ENCODE measurements at places on chromosomes 3 and 15.

DNA sequence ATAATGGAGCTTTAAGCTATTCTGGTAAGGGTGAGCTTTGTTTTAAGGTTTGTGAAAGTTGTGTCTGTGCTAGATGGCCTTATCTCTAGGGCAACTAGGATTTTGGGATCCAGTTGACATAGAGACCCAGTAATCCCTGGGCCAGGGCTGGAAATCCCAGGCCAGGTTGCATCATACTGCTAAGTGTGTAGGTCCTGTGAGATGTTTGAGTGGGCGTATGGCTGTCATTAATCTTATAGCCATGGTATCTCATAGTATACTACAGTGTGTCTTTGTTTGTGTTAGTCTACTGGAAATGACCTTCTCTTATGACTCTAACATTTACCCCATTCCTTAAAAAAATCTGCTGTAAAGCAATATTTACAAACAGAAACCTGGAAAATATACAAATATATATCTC is 151.4 kb downstream of the CACNA2D3 start:
- no peak for DNase-seq

- DNase-seq: no peak
Measured at GRCh38 chr3:73504239-73504638, 120.5 kb downstream of the PDZRN3 start.

DNA sequence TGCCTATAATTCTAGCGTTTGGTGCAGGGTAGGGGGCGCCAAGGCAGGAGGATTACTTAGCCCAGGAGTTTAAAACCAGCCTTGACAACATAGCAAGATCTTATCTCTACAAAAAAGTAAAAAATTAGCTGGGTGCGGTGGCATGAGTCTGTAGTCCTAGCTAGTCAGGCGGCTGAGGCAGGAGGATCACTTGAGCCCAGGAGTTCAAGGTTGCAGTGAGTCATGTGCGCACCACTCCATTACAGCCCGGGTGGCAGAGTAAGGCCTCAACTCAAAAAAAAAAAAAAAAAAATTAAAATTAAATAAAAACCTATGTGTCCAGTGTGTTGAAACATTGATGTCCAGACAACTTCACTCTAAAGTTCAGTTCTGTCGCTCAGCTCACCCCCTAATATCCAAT is 78.2 kb upstream of the SOX2 start:
- no peak for DNase-seq

- DNase-seq: peak; percentile 63
Measured at GRCh38 chr15:73305331-73306211, 63.2 kb downstream of the HCN4 start.

GRCh38 chr15:56320316-56320715 is 44.9 kb upstream of the TEX9 start:
- DNase-seq: no peak

- DNase-seq: no peak
Measured at GRCh38 chr15:100705065-100705464, 102.7 kb downstream of the ASB7 start.

DNA sequence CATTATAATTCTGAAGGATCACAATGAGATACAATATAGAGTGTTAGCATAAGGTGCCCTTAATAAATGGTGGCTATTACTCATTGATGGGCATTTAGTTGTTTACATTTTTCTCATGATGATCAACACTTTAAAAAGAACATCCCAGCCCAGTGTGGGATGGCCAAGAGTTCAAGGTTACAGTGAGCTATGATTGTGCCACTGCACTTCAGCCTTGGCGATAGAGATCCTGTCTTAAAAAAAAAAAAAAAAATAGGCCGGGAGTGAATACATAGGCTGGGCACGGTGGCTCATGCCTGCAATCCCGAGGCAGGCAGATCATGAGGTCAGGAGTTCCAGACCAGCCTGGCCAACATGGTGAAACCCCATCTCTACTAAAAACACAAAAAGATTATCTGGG is 1.6 kb upstream of the FXR1 start:
- DNase-seq: no peak

DNA sequence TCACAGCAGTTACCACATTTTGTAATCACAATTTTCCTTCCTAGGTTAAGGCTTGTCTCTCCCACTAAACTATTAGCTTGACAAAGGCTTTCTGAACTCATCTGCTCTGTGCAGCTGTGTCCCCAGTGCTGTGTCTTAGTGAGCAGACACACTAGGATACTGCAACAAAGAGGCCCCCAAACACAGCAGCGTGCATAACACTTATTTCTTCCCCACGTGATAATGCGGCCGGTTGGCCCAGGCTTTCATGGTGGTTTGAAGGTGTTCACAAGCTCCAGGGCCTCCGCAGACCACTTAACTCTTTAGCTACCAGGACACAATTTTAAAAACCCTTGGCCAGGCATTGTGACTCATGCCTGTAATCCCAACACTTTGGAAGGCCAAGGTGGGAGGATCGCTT is 2.2 kb upstream of the HDAC11 start:
- no peak for DNase-seq

GRCh38 chr15:80242132-80242769 is 9.8 kb downstream of the CTXND1 start:
- no peak for DNase-seq

GRCh38 chr3:167346171-167346570 is 33.9 kb downstream of the ZBBX start:
- no peak for DNase-seq

DNA sequence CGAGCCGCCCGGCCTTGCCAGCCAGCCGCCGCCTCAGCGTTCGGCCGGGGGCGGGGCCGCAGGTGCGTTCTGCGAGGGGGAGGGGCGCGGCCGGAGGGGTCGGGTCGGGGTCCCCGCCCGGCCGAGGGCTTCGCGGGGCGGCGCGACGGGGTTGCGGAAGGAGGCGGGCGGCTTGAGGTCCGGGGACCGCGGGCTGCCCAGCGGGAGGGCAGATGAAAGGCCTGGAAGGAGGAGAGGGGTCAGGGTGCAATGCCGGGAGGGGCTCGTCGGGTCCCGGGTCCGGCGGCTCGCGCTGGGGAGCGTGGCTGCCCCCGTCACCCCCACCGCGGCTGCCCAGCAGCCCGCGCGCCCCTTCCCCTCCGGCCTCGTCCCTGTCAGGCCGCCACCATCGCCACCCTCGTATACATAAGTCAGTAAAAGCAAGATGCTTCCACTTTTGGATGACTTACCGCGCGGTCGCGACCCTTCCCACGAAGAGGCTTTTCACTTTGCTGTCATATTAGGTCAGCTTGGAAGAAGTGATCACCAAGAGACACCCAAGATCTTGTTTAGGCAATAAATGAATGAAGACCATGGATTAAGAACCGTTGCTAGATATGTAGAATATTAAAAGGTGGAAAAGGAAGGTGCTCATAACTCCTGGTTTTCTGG is 620 bp upstream of the ANP32A start:
- no peak for DNase-seq

- DNase-seq: no peak
Measured at GRCh38 chr15:83585601-83586335, 68.2 kb upstream of the ADAMTSL3 start.

GRCh38 chr3:39268549-39268900 is 11.3 kb downstream of the CX3CR1 start:
- no peak for DNase-seq

GRCh38 chr3:87468235-87468634 is 191.9 kb upstream of the POU1F1 start:
- DNase-seq: no peak
